Activated naive CD4-positive, alpha-beta T cell (primary cell): ENCODE measurements at places on chromosomes 16 and 17.

GRCh38 chr17:40901981-40902474, 17.0 kb upstream of the KRT20 start:
- no peak for DNase-seq

DNA sequence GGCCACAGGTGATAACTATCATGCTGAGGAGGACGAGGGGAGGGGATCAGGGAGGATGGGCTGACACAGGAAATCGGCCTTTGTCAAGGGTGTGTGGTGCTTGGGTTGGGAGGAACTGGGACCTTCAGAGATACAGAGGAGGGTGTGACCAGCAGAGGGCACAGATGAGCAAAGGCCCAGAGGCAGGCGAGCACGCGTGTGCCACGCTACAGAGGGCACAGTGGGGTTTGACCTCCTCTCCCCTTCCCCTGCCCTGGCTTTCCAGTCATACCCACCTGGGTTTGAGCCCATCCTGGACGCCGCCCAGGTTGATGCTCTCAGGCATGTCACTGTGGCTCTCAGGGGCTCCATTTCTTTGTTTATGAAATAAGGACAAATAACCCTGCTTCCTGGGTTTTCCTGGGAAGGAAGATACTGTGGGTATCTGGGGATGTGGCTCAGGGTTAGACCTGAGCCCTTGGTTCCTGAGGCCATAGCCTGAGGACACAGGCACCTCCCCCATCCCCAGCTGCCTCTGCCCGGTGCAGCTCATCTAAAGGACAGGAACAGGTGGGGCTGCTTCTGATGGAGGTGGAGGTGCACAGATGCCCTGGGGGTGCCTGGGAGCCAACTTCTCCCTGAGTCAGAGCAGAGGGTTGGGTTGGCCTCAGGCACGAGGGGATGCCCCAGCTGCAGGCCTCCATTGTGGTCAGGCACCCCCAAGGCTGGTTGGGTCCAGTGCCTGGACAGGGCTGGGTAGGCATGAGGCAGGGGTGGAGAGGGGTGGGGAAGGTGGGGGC, 51.8 kb downstream of the BEAN1 start:
- DNase-seq = peak; percentile 62

DNA sequence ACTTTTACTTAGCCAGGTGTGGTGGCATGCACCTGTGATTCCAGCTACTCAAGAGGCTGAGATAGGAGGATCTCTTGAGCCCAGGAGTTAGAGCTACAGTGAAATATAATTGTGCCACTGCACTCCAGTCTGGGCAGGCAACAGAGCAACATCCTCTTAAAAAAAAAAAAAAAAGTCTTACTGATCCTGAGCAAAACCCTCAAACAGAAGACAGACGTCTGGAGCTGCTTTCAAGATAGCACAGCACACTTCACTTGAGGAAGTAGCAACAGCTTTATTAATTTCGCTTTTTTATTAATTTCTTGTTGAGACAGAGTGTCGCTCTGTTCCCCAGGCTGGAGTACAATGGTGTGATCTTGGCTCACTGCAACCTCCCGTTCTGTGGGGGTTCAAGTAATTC, 10.2 kb upstream of the GGA2 start:
- no peak for DNase-seq

- no peak for DNase-seq
These were observed 183.4 kb downstream of the ABCC12 start for GRCh38 chr16:47972246-47972985.

- no peak for DNase-seq
These were observed 237.2 kb downstream of the GSG1L start for GRCh38 chr16:27826081-27826892.

DNA sequence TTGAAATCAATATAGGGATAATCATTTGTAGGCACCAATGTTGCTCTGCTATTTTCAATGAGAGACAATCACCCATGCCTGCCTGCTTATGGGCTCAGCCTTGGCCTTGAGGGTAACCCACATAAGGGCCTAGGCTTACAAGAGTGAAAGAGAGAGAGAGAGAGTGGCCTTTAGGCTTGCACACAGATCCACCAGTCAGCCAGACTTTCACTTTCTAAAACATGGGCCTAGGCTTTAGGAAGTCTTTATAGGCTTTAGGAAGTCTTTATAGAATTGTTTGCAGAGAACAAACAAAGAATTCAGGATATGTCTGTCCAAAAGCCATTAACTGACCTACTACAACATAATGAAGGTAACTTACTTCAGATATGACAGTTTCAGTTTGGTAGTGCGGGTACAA, 3.4 kb downstream of the ABCA9 start:
- no peak for DNase-seq

DNA sequence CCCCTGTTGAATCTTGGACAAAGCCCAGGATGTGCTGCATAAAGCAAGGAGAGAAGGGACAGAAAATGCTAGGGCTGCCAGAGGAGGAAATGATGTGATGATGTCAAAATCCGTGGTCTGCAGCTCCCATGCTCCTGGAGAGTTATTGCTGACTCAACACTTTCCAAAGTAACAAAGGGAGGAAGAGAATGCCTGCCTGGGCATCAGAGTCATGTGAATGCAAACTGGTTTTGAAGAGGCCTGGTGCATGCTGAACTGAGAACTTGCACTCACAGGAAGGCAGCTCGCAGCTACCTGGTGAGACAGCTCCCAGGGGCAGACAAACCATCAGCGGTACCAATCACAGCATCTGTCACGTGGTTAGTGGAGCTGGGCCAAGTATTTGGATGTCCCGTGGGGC, 2.8 kb downstream of the MARVELD3 start:
- no peak for DNase-seq

DNA sequence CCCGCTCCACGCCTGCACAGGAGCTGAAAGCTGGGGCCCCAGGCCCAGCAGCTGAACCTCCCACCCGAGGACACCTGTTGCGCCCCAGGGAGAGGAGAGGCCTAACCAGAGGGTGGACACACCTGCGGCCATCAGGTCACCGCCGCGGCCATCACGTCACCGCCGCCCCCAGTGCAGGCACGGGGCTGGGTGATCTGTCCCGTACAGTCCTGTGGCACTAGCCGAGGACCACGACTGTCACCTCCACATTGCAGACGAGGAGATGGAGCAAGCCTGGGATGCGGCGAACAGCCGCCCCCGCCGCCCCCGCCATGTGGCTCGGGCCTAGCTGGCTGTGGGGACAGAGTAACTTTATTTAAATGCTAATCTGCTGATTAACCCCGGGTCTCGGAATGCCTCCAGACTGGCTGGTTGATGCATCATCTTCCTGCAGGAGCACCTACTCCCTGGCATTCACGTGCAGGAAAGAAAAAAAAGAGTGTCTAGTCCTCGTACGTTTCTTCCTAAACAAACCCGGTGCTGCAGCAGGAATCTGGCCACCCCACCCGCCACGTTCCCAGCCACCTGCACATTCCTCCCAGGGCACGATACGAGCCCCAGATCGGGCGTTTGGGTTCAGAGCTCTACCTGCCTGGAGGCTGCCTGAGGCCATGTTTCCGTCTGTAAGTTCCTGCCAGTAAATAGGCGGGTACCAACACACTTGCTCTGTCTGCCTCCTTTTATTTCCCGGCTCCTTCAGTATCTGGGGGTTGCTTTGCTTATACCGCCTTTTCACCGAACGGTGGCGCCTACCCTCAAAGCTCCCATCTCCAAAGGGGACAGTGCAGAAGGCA, 29.9 kb downstream of the PIEZO1 start:
- no peak for DNase-seq

GRCh38 chr16:31107465-31107867, 720 bp upstream of the BCKDK start:
- DNase-seq = no peak

- DNase-seq = peak; percentile 25
These were observed at the start of gene MVP for GRCh38 chr16:29820271-29820701. Gene MVP, plus strand, starts transcription at chr16:29820462. Its CDS starts 10,088 bp downstream, at chr16:29830550.

- DNase-seq = no peak
These were observed 51.6 kb upstream of the CORO6 start for GRCh38 chr17:29674281-29674680.

DNA sequence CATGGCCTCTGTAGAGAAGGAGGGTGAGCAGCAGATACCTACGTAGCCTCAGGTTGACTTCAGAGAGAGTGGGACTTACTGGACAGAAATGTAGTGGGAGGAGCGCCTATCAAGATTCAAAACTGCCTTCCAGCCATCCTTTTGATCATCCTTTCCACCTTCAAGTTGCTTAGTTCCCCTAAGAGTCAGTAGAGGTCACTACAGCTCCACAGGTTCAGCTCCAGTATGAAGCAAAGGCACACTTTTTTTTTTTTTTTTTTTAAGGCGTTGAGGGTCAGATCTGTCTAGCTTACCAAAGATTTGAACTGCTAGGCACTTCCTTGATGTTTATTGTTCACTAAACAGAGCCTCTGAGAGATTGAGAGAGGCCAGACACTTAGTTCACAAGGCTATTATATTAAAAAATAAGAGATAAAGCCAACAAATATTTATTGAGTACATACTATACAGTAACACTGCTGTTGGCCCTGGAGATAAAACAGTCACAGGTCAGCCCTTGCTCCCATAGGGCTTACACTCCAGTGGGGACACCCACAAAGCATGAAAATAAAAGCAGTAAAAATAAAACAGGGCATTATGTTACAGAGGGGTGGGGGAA, 3.1 kb downstream of the RNF227 start:
- DNase-seq = no peak

GRCh38 chr16:28182183-28182582, 29.6 kb downstream of the XPO6 start:
- no peak for DNase-seq

GRCh38 chr17:7853691-7854038, 1.2 kb upstream of the TMEM88 start:
- no peak for DNase-seq

DNA sequence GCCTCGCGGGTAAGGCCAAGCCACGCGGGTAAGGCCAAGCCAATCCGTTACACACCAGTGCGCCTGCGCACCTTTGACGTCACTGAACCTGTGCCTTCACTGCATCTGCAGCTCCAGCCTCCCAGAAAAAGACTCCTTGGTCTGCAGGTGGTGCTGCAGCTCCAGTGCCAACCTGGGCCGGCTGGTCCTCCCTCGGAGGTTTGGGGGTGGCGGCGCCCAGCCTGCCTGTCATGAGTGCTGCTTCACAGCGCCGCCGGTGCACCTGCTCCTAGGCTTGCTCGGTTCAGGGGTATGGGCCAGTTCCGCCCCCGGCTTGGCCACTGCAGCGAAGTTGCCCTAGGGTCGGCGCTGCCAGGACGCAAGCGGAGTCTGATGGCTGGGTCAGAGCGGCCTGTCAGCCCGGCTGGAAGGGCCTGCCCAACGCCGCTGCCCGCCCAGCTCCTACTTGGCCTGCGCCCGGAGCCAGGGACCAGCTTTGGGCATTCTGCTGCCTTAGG, 146.6 kb downstream of the USP22 start:
- DNase-seq = no peak

DNA sequence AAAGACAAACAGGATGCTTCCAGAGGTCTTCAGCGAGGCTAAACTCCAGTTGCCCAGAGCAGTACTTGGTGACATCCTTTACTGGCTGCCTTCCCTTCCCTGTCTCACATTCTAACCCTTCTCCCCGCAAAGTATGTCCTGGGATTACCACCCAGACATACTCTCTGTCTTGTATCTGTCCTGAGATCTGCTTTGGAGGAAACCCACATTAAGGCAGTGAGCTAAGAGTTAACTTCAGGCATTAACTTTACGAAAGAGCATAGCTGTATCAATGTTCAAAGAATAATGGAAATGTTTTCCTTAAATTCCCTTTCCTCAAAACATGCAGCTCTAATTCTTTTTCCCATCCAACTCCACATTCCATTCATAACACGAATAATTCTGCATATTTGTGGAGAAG, 385.2 kb downstream of the NPIPA8 start:
- no peak for DNase-seq

DNA sequence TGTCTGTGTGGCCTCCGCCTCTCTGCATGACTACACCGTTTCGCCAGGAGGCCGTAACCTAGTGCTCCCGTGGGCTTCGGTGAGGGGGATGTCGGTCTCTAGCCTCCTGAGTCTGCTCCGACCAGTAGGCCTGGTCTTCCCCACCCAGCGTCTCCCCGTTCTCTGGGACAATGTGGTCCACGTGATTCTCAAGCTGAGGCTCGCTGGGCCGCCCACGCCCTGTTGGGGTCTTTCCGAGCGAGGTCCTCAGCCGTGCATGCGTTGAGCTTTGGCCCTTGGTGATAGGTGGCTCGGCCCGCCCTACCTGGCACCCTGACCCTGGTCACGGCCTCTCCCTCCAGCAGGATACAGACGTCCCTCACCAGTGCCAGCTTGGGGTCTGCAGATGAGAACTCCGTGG, 30.9 kb downstream of the TSC2 start:
- DNase-seq = no peak

GRCh38 chr16:31874366-31875111, 932 bp downstream of the ZNF267 start:
- DNase-seq = no peak

DNA sequence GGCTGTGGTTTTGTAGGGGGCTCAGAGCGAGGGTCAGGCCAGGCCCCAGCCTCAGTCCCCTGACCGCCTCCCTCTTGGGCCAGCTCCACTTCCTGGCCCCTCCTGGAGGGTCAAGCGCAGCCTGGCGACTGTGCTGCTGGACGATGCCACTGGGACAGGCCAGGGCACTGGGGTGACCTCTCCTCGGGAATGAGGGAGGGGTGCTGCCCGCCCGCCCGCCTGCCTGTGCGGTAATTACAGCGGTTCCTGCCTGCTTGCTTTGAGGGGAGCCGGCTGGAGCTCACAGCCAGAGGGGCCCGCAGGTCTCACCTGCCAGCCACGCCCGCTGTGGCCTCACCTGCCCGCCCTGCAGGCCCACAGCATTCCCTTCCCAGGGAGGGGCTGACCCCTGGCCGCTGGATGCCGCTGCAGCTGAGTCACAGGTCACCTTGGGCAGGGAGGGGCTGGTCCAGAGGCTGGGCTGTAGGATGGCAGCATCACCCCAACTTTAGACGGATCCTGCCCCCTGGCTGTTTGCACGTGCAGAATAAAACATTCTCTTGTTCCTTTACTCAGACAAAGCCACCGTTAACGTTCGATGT, 76.7 kb upstream of the CBX4 start:
- no peak for DNase-seq

- no peak for DNase-seq
These were observed 41.8 kb upstream of the CNTNAP4 start for GRCh38 chr16:76235426-76235825.

- DNase-seq = no peak
These were observed 1.2 kb downstream of the HAGH start for GRCh38 chr16:1825381-1825863.

DNA sequence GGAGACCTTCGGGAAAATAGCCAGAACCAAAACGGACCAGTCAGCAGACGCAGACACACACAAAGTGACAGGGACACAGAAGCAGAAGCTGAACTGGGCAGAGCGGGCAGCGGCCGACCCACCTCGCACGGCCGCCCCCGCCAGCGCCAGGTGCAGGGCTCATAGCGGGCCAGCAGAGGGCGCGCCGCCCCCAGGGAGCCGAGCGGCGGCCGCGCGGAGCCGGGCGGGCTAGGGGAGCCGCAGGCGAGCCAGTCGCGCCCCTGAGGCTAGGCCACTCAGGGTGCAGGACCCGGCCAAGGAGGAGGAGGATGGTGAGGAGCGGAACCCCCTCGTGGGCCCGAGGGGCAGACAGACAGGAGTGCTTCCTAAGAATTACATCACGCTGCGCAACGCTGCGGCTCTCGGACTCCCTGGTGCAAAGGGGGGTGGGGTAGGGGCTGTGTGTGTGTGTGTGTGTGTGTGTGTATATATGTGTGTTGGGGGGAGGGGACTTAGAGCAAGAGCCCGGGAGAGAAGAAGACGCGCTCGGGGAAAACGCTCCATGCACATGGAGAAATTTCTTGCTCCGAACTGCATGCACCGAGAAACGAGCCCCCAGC, 913 bp upstream of the NOG start:
- peak; percentile 43 for DNase-seq
